Suppressor macrophage treated with lipopolysaccharide for 4 hours (primary cell): ENCODE measurements at places on chromosomes 16 and 17.

DNA sequence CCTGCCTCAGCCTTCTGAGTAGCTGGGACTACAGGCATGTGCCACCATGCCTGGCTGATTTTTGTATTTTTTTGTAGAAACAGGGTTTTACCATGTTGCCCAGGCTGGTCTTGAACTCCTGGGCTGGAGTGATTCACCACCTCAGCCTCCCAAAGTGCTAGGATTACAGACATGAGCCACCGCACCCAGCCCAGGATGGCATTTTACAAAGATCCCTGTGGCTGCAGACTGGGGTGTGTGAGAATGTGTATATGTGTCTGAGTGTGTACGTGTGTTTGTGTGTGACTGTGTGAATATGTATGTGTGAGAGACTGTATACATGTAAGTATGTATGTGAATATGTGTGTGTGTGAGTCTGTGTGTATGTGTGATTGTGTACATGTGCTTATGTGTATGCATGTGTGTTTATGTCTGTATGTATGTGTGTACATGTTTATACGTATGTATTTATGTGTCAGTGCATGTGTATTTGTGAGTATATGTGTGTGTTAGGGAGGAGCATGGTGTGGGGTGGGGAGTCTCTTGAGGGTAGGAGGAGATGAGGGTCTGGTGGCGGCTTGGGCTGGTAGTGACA lies 17.0 kb downstream of the RPTOR start:
- no peak for DNase-seq

DNA sequence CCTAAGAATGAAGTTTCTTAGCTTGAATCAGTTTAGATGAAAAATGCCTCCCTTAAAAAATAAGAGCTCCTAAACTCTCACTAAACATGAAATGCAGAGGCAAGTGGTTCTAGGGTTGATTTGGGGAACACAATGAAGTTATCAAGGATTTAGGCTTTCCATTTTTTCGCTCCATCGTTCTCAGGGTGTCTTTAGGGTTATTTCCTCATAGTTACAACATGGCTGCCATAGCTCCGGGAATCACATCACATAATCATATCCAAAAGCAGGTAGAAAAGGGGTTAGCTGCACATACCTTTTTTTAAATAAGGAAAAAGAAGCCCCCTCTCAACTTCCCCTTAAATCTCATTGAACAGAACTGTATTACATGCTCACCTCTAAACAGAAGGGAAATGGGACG lies 21.4 kb downstream of the ZP2 start:
- DNase-seq = no peak

GRCh38 chr16:5448798-5449197 lies 351.2 kb upstream of the EEF2KMT start:
- no peak for DNase-seq

DNA sequence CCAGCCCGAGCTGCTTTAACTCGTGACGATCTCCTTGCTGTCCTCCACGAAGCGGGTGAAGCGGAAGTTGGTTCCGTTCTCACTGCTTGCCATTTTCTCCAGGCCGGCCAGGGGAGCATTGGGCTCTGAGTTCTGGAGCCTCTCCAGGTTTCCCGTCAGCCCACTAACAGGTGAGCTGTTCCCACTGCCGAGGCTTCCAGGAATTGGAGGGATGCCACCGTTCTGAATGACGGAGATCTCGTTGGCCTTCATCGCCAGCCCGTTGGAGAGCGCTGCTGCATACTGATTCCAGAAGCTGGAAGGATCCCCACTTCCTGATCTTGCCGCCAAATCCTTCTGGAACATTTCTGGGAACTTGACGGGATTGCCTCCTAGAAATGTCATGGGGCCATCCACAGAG lies 14.0 kb downstream of the SALL1 start:
- DNase-seq = no peak

DNA sequence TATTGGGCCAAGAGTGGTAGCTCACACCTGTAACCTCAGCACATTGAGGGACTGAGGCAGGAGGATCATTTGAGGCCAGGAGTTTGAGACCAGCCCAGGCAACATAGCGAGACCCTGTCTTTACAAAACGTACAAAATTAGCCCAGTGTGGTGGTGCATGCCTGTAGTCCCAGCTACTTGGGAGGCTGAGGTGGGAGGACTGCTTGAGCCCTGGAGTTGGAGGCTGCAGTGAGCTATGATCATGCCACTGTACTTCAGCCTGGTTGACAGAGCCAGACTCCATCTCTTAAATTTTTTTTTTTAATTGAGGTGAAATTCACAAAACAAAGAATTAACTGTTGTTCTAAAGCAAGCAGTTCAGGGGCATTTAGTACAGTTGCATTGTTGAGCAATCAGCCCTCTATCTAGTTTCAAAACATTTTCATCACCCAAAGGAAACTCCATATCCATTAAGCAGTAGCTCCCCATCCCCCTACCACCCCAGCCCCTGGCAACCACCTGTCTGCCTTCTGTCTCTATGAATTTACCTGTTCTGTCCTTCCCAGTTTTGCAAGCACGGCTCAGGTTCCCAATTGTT lies 15.6 kb downstream of the SNX29 start:
- no peak for DNase-seq

GRCh38 chr16:79090966-79091365 lies 509.6 kb downstream of the MAF start:
- no peak for DNase-seq

GRCh38 chr16:52546291-52547003 lies 496 bp downstream of the TOX3 start:
- DNase-seq = no peak

GRCh38 chr17:79707931-79708891 lies 22.5 kb upstream of the ENPP7 start:
- peak; percentile 65 for DNase-seq

GRCh38 chr16:50712560-50712898 lies 19.1 kb downstream of the NOD2 start:
- peak; percentile 50 for DNase-seq

DNA sequence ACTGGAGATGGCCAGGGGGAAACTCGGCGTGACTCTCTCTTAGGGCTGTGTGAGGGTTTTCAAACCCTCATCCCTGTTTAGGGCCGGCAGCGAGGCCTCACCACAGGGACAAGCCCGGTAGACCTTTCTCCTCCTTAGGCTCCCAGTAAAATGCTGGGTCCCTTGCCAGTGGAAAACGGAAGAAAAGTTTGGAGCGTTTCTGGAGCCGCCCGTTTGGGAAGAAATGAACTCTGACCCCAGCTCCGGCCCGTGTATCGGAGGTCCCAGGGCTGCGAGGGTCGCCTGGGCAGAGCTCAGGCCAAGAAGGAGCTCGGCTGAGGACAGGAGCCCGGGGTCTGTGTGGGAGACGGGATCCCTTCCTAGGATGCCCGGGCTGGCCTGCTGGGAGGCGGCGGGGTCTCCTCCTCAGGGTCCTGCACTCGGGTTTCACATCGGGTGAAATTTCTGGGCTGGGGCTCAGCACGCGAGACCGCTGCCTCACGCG lies 23.2 kb downstream of the ZNF213 start:
- no peak for DNase-seq

- no peak for DNase-seq
Observed at GRCh38 chr17:74862919-74863318, 3.2 kb upstream of the GRIN2C start.

DNA sequence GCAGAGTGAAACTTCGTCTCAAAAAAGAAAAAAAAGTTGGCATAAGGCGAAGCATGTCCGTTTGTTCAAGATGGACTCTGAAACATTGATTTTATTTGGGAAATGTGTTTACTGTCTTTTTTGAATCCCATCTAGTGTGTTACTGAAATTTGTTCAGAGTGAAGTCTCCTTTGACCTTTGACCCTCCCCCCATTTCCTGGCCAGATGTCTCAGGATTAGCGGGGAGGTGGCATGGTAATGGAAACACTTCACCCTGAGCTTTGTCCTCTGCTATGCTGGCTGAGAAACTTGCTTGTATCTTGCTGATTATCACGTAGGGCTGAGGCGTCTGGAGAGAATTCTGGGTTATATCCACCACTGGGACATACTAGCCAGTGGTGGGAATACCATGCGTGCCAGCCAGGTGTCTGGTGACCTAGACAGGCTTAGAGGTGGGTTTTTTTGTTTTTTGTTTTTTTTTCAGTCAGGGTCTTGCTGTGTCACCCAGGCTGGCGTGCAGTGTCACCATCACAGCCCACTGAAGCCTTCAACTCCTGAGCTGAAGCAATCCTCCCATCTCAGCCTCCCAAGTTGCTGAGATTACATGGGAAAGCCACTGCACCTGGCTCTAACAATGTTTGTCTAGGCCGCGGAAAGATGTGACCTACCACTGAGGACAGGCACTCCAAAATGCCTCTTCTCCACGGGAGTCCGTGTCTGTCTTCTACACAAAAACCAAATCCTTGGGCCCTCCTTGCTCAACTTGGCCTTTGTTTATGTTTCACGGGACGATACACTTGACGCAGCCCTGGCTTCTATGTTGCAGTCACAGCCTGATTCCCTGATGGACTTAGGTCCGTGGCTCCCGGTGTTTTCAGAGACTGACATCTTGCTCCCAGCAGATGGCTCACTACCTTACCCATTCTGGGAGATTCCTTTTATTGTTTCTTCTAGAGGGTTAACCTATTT lies 6.6 kb upstream of the GALK1 start:
- no peak for DNase-seq

DNA sequence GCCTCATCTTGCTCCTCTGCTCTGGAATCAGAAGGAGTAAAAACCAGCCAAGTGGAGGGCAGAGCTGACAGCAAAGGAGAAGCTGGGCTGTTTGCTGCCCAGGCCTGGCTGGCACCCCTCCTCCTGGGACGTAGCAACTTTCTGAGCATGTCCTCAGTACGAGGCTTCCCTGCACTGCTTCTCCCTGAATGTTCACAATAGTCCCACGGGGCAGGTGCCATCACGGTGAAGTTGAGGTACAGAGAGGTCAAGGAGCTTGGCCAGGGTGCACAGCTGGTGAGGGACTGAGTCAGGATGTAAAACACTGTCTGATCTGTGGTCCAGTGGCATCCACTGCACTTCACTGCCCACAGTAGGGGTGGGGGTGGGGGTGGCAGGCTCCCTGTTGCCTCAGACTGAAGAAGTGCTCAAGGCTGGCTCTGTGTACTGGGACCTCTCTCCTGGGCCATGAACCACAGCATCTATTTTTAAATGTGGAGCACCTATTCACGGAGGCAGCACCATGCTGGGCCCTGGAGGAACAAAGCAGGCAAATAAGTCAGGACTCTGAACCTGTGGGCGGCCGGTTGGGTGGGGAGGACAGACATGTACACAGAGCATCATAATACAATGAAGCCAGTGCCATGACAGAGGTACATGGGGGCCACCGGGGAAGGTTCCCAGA lies 369.5 kb downstream of the SEC14L1 start:
- DNase-seq = no peak

GRCh38 chr17:57440522-57441269 lies 184.4 kb downstream of the MSI2 start:
- peak; percentile 86 for DNase-seq

- no peak for DNase-seq
Observed at GRCh38 chr17:5580969-5581368, 3.3 kb downstream of the NLRP1 start.

DNA sequence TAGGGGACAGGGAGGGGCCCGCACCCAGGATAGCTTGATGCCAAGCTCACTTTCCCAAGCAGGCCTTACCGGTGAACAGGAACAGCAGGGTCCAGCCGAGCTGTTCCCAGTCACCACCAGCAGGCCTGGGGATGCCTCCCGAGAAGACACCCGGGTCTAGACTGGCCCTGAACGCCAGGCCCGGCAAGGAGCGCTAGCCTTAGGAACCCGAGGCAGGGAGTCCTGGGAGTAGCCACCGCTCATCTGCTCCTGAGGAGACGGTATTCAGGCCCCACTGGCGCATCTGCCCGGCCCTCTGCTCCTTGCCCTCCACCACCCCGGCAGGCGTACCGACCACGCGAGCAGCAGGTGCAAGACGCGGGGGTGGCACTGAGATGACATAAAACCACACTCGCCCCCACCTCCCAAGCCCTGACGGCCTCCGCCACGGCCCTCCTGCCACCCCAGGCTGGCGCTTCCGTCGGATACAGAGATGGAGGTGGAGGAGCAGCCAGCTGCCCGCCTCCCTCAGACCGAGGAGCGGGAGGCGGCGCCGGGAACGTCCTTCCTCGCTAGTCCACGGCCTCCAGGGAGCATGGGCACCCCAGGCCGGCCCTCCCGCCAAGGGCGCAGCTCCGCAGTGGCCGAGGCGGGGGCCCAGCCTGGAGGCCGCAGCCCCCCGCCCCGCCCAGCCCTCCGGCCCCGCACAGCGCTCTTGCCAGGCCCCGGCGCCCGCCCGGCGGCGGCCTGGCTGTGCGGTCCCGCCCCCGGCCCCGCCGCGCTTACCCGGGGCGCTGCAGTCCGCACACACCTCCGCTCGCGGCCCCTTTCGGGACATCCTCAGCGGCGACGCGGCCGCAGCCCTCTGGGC lies 661 bp downstream of the GIT1 start:
- no peak for DNase-seq

GRCh38 chr16:14549789-14550153 lies 80.3 kb downstream of the PARN start:
- no peak for DNase-seq

DNA sequence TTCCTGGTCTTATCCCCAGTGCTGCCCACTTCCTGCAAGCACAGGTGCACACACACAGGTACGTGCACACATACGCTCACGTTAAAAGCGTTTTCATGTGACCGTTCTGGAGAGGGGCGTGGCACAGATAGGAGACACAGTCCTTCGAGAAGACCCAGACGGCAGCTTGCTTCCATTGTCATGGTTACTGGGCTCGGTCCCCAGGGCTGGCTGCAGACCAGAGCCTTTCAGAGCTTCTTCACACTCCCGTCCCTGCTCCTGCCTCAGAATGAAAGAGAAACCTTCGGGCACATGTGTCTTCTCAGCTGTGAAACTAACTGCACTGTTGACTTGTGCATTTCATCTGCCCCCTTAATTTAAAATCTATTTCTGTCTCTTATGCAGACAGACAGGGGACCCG lies 154.2 kb downstream of the PITPNC1 start:
- DNase-seq = no peak

- DNase-seq = no peak
Observed at GRCh38 chr17:69945698-69946185, 129.3 kb upstream of the KCNJ16 start.

- DNase-seq = no peak
Observed at GRCh38 chr17:34234616-34235015, 20.5 kb upstream of the CCL2 start.

GRCh38 chr17:364766-365165 lies 12.2 kb upstream of the RPH3AL start:
- DNase-seq = no peak

- no peak for DNase-seq
Observed at GRCh38 chr17:53749178-53749577, 73.5 kb upstream of the KIF2B start.
